ENCODE measurements at places on chromosomes 7 and 10.
A peak's percentile ranks its signal among the peaks of the same experiment; 100 is the strongest.

- DNase-seq, result no peak
These were observed 147.9 kb upstream of the FZD8 start for GRCh38 chr10:35789996-35790395.

- no peak for DNase-seq
These were observed 5.9 kb upstream of the SGMS1 start for GRCh38 chr10:50629495-50630122.

GRCh38 chr7:47792521-47793121 is 155.6 kb downstream of the PKD1L1 start:
- DNase-seq, result no peak

DNA sequence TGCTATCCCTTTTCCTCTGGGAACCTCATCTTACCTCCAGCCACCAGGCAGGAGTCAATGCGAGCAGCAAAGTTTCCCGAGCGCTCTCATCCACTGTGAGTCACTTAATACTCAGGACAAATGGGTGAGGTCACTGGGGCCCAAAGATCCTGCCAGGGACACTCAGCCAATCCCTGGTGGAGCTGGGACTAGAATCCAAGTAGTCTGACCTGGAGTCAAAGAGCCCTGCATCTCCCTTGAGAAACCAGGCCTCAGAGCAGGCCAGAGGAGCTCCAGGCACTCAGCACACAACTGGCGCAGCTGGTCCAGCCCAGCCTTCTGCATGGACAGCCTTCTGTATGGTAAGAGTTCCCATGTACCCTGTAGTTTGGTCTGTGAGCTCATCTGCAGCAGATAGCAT is 142.3 kb downstream of the MAPK8 start:
- no peak for DNase-seq

DNA sequence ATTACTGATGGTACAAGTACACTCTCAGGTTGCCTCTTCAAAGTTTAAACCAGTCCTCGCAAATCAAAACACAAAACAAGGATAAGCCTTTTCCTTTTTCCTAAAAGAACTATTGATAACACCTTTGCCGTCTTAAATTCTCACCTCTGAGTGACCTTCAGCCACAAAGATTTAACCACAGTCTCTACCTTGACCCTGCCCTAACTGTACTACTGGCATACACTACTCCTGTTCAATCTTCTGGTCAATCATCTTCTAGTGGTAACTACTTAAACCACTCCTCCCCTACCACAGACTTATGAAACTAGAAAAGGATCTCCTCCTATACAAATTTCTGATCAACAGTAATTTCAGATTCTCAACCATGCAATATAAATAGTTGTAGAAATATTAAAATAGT is 15.1 kb downstream of the UPF2 start:
- no peak for DNase-seq

DNA sequence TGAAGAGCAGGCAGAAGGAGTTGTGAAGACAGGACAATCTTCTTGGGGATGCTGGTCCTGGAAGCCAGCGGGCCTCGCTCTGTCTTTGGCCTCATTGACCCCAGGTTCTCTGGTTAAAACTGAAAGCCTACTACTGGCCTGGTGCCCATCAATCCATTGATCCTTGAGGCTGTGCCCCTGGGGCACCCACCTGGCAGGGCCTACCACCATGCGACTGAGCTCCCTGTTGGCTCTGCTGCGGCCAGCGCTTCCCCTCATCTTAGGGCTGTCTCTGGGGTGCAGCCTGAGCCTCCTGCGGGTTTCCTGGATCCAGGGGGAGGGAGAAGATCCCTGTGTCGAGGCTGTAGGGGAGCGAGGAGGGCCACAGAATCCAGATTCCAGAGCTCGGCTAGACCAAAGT is 1.5 kb downstream of the CHPF2 start:
- DNase-seq, result no peak

DNA sequence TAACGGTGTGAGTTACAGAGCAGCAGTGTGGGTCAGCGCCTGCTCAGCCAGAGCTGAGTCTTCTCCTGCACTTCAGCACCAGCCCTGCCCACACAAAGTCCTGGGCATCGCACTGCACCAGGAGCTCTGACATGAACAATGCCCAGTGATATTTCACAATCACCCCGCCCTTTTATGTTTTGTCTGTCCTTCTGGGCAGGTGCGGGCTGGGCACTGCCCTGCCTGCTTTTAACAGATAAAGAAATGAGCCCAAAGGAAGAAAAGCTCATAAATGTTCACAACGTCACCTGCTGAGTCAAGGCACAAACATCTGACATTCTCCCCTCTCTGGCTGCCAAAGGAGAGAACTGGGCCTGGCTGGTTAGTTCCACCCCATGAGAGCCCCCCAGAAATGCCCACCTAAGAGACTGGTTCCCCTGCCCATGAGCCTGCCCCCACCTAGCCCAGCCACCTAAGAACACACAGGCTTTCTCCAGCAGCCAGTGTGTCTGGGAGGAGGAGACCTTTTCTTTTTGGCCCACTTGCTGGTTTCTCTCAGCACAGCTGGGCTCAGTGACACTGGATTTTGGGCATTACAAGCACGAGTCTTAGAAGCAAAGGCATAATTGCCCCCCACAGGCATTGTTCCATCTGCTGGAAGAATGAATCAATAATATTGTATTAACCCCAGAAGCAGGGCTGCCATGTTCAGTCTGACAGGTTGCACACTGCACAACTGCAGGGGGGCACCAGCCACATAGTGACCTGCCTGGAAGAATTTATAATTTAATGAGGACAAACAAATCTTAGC is 22.3 kb downstream of the CALML3 start:
- DNase-seq, result no peak

- DNase-seq, result no peak
These were observed 72.8 kb downstream of the CTTNBP2 start for GRCh38 chr7:117800406-117800805.

- DNase-seq, result no peak
These were observed 114.8 kb downstream of the TSPAN12 start for GRCh38 chr7:120743128-120743527.

GRCh38 chr10:58697691-58698090 is 185.0 kb downstream of the BICC1 start:
- DNase-seq, result no peak

GRCh38 chr7:76358011-76358480 is 745 bp downstream of the YWHAG start:
- peak; percentile 11 for DNase-seq

- DNase-seq, result no peak
These were observed 28.8 kb upstream of the ZNF488 start for GRCh38 chr10:47412869-47413268.

DNA sequence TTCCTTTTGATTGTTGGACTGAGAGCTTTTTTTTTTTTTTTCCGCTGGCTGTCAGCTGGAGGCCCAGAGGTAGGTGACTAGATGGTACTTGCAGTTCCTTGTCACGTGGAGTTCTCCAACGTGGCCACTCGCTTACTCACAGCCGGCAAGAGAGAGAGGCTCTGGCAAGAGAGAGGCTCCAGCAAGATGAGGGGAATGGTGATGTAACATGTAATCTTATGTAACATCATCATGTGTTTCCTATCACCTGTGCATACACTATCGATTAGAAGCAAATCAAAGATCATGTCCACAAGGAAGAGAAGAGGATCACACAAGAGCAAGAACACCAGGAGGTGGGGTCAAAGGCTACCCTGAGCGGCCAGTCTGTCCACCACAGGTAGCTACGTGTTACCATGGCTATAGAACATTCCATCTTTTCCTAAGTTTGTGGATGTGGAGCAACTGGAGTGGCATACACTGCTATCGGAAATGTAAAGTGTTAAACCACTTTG is 4.0 kb upstream of the BORCS7 start:
- no peak for DNase-seq

DNA sequence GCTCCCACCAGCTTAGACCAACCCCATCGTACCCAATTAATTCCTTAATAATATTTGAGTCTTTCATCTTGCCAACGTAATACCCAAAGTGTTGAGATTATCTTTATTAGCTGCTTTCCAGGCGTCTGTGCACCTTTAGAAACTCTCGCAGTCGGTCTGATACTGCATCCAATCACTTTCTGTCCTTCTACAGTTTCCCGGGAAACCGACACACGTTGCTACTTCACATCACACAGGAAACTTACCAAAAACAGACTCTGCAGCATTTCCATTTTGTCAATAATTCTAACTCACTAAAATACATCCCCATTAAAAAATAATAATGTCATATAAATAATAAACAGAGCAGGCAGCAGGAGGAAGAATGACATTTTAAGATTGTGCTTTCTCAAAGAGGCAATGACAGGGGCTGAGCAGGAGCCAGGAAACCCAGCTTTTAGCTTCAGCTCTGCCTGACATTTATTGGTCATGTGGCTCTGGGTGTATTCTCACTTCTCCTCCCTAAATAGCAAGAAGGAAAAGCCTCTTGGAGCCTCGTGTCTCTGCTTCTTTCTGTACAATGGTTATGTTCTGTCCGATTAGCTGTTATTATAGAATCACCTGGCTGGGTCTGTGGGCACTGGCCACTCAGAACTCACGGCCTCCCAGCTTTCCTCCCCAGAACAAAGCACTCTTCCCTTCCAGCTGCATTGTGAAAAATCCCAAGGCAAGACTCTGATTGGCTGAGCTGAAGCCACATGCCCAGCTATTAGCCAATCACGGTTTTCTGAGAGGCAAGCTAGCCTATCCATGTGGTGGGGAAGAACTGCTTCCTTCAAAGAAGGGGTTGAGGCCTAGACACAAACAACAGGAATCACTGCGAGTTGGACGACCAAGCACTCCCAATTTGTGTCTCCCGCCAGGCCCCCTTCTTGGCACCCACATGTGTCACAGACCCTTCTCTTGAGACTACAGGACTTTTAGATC is 424.7 kb upstream of the FOXK1 start:
- DNase-seq, result no peak

GRCh38 chr7:71657386-71657785 is 525.4 kb downstream of the GALNT17 start:
- no peak for DNase-seq

- DNase-seq, result no peak
These were observed 415.1 kb downstream of the PAXIP1 start for GRCh38 chr7:154587792-154588191.

DNA sequence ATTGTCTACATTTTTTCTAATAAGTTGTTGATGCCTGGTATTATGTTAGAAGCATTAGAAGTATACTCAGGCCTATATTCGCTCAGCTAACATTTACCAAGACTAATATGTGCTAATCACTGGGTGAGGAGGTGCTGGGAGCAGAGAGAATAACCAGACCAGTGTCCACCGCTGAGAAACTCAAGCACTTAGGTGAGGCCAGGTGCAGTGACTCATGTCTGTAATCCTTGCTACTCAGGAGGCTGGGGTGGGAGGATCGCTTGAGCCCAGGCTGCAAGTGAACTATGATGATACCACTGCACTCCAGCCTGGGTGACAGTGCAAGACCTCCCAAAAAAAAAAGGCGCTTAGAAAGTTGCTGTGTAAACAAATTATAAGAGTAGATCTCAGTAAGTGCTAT is 182.2 kb upstream of the AOAH start:
- DNase-seq, result no peak

DNA sequence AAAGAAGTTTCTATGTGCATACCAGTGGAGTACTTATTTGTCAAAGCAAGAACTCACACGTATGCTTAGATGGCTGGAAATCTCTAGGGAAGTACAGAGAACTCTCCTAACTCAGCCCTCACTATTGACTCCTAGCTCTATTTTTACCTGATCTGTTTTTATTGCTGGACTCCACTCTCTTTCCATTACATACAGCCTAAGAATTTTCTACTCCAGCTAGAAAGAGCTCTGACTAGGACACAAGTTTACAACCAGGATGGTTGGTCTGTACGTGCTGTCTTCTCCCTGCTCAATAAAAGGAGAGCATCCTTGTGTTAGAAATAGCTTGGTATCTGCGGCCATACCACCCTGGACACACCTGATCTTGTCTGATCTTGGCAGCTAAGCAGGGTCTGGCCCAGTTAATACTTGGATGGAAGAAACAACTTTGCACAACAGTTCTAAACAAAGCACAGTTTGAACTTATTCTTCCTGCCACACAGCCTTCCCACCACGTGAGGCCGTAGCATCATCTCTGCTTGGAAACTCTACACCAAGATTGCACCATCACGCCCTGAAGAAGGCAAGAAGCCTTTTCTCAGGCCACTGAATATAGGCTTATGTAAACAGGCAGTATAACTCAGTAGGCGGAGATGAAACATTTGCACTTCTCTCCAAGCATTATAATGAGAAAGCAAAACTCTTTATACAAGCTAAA is 50.7 kb downstream of the KCNMA1 start:
- DNase-seq, result no peak

DNA sequence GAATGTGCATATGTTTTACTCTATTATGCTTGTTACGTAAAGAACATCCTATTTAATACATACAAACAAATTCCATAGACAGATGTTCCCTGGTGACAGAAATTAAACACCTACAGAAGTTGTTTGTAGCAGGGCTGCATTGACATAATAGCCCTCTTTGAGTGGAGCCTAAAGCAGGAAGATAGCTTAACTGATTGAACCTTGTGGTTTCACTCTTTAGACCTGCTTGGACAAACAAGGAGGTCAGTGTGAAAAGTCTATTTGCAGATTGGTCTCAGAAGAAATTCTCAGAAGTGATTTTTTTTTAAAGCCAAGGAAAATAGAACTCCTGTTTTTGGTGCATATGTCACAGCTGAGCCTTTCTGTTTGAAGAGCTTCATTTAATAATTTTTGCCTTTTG is 121.3 kb downstream of the PPP1R9A start:
- no peak for DNase-seq

DNA sequence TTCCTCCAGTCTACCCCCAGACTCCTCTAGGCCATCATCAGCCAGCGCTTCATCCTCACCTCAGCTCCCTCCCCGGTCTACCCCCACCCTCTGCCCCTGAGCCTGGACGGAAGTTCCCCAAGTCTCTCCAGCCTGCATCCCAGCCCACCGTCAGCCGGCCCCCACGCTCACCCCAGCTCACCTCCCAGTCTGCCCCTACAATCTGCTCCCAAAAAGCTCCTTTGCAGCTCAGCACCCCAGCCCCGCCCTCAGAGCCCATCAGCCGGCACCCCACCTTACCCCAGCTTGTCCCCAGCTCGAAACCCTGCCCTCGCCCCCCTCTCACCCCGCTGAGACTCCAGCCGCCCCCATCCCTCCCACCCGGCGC is 322 bp upstream of the RAMP3 start:
- no peak for DNase-seq

DNA sequence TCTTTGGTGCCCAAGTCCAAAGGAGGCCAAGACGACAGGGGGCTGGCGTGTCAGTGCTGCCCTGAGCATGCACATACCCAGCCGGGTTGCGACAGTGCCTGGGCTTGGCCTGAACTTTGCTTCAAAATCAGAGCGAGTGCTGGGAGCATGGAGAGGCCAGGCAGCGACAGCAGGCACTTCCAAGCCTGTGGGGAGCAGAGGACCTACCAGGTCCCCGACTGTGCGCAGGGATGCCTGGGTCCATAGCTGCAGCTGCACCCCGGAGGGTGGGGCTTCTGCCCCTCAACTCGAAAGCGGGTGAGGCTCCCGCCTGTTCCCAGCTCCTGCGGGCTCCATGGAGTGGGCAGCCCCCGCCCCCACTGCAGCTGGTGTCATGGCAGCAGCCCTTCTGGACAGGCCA is 79.1 kb downstream of the HDAC9 start:
- DNase-seq, result no peak

Measured in effector memory CD4-positive, alpha-beta T cell (primary cell).